Activated CD8-positive, alpha-beta memory T cell treated with anti-CD3 and anti-CD28 coated beads, Interleukin-2, amount 10 ng/mL, durations not matched to agents 7 days and 5 days (primary cell): ENCODE measurements at places on chromosomes 7 and 10.
A peak's percentile ranks its signal among the peaks of the same experiment; 100 is the strongest.

GRCh38 chr10:86266446-86267242 is 100.0 kb downstream of the GRID1 start:
- peak; percentile 30 for DNase-seq

DNA sequence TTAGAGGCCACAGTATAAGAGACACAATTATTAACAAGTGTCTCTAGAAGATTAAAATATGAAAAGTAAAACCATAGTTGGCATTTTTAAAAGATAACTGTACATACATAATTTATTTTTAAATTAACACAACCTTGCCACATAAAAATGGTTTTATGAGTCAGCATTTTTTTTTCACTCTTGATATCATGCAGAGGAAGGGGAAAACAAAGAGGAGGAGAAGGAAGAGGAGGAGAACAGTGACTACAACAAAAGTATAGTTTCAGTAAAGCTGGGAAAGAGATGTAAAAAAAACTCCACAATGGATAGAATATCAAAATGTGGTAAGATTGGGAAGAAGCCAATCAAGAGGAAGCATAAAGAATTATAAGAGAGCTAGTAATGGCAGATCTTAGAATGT is 34.0 kb downstream of the CH25H start:
- no peak for DNase-seq

- DNase-seq = no peak
Observed at GRCh38 chr10:127451628-127452027, 97.5 kb upstream of the NPS start.

DNA sequence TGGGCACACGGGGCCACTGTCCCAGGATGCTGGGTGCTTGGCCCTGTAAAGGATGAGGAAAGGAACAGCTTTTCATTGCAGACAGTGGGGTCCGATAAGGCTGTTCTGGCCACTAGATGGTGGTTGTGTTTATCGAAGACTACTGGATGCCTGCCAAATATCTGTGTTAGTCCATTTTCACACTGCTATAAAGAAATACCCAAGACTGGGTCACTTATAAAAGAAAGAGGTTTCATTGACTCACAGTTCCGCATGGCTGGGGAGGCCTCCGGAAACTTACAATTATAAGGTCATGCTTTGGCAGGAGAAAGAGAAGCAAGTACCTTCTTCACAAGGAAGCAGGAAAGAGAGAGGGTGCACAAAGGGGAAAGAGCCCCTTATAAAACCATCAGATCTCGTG is 32.2 kb upstream of the GARS1 start:
- no peak for DNase-seq

DNA sequence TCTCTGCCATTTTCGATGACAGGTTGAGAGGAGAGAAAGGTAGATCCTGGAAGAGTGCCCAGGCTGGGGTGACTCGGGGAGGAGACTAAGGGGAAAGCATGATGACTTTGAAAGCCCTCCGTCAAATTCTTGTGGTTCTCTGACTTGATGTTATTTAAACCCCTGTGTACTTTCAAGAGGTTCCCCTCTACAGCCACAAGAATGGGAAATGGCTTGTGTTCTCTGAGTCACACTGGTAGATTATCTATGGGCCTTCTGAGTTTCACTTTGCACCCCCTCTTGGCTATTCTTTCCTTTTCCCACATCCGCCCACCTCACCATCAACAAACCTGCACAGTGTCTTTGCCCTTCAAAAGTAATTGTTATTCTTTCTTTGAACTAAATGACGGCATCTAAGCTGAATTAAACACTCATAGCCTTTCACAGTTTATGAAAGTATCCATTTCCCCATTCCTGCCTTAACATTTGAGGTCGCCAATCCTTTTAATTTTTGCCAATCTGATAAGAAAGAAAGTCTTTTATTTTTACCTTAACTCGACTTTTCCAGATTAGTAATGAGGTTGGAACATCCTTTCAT is 24.1 kb downstream of the PRF1 start:
- DNase-seq = peak; percentile 92

DNA sequence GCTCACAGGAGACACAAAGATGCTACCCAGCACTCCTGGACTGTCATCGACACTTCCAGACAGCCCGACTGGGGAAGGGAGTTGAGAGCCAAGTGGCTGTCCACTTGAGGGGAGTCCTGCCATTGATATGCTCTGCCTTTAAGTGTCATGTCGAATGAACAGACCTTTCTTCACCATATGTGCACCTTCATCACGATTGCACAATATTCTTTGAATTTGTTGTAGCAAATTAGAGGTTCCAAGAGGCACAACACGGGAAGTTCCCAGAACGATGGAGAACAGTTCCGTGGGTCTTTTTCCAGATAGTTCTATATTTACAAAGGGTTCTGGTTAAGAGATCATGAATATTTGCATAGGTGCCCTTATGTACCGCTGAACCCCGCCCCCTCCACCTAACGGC is 16.0 kb downstream of the SLC18A2 start:
- no peak for DNase-seq

DNA sequence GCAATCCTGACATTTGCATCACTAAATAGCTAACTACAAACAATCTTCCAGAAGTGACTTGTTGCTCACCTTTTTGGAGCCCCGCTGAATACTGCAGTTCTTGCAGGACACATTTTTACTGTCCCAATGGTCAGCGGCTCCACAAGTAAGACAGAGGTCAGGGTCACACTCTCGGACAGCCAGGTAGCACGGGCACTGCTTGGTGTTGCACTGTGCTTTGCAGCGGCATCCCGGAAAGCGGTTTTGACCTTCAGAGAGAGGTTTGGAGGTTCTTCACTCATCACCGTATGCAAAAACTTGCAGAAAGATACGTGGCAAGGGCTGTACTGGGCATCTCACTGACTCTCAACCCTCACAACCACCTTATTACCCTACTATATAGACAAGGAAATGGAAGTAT is 70.2 kb downstream of the EZH2 start:
- no peak for DNase-seq

DNA sequence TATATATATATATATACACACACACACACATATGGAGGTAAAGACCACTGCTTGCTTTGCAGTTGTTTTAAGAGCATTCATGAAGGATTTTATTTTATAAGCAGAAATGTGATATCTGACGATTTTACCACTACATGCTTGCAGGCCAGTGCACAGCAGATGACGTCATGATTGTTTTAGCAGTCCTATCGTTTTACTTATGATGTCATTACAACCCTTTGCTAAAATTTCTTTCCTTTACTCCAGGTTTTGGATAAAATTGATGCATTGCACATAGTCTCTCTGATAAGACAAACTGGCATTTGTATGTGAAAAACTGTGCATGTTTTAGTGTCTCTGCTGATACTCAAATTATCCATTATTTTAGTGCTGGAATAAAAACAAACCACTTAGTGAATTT is 9.2 kb downstream of the EGFR start:
- DNase-seq = no peak

DNA sequence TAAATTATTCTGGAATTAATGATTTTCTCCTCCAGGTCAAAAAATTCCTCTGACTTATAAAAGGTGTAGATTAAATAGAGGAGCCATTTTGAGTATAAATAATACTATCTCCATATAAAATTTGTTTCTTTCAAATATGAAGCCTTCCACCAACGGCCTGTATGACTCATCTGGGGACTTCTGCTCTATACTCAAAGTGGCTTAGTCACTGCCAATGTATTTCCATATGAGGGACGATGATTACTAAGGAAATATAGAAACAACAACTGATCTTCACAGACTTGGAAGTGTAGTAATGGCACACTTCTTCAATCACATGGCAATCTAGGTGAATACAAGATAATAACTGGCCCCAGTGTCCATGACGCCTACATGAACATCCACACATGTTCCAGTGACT is 335.6 kb upstream of the HGF start:
- DNase-seq = no peak

- DNase-seq = no peak
Observed at GRCh38 chr10:80540981-80541750, 3.5 kb downstream of the SH2D4B start.
